ENCODE measurements at places on chromosomes 11 and 22.

- no peak for DNase-seq
These were observed 338.9 kb upstream of the ANO3 start for GRCh38 chr11:25993016-25993415.

DNA sequence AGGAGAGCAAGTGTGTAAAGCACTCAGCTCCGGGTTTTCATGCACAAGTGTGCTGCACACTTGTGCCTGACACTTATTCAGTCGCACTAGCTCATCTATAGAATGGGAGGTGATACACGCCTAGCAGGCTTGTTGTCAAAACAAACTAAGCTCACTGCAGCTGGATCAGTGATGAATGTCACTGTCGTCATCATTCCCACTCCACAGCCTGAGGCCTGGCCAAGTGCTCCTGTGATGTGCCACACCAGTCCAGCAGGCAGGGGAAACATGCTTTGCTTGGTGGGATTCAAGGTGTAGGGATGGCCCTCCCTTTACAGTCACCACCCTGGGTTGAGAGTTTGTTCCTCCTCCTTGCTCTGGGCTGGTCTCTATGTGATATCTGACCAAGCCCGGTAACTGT lies 6.8 kb downstream of the MPST start:
- no peak for DNase-seq

DNA sequence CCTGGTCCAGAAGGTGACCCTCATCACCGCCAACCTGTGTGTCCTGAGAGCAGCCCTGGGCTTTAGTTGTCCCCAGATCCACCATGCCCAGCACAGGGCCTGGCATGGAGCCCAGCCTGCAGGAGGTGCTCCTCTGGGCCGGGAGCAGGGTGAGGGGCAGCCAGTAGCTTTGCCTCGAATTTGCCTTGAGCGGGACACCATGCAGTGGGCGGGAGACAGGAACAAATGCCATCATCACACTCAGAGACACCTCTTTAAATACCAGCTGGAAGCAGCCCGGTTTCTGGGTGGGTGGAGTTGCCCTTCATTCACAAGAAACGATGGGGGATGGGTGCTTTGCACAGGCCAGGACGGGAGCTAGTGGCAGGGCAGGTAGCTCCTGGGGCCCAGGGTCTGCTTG lies 19.3 kb downstream of the FLRT1 start:
- DNase-seq: no peak

DNA sequence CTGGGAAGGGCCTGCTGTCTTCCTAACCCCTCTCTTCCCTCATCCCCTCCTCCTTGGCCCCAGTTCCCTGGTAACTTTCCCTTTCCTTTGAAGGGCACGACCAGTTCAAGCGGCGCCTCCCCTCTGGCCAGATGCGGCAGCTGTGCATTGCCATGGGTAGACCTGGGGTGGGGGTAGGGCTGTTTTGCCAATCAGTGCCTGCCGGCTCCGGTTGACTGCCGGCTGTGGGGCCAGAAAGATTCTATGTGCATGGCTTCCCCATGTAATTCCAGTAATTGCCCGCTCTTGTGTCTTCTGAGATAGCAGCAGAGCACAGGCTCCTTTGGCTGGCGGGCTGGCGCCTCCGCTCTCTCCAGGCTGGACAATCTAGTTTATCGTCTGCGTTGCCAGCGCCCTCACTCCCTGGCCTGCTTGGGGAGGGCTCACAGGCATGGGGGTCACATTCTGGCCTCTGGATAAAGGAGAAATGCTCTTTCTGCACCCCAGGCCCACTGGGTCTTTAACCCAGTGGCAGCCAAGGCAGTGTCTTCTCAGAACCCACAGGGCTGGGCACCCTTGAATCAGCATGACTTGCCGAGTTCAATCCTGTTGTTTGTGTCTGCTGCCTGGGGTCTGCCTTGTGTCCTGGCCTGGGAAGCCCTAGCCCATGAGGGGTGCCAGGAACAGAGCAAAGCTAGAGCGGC lies 9.4 kb downstream of the SIDT2 start:
- DNase-seq: no peak

- no peak for DNase-seq
These were observed 184.9 kb downstream of the SBF2 start for GRCh38 chr11:10108915-10109680.

DNA sequence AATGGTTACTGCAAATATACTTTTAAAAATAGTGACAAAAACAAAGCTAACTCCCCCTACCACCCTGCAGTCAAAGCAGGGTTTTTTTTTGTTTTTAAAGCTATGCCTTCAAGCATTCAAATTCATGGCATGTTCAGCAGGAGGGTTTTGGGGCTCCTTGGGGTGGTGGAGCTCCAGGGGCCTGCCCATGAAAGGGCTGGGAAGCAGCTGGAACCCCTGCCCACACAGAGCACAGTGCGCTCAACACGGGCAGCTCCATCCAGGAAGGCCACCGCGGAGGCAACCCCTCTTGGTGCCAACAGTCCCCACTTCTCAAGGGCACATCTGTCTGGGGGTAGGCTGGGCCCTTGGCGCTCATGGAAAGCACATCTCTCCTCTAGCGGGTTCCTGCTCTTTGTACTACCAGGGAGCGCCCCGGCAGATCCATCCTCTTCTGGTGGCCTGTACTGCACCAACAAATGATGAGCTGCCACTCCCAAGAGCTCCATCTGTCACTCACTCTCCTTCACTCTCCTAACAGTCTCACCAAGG lies 16.6 kb upstream of the PHLDA2 start:
- DNase-seq: no peak

DNA sequence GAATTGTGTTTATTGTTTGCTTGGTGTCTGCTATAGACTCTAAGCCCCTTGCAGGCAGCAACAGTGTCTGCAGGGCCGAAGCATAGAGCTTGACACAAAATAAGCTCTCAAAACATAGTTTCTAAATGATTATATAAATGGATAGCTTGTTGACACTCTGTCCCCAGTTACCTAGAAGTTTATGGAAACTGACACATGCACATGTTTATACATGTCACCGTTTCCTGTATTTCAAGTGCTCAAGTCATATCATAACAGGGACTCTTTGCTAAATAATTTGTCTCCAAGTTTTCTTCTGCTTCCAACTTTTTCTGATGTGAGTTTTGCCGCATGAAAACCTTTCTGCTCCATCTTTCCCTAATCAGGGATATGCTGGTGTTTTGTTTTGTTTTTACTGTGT lies 3.7 kb upstream of the OR6X1 start:
- DNase-seq: no peak

DNA sequence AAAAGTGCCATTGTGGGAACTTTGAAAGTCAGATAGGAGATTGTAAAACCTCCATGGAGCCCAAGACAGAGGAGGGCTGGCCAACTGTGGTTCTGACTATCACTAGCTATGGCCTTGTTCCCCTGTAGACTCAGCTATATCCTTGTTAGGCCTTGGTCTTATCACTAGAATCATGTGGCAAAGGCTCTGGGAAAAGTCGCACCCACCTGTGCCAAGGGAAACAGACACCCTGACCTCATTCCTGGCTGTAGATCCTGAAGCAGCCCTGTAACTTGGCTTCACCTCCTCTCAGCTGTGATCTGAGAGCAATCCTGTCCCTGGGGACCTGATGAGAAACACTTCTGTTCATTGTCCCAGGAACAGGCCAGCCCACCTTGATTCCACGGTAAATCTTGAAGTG lies 566.2 kb downstream of the TMEM135 start:
- no peak for DNase-seq

GRCh38 chr11:112106070-112106469 lies 19.4 kb downstream of the SDHD start:
- no peak for DNase-seq

- no peak for DNase-seq
These were observed 92.6 kb downstream of the CTTN start for GRCh38 chr11:70490723-70491558.

- DNase-seq: no peak
These were observed 2.3 kb upstream of the FXYD2 start for GRCh38 chr11:117826832-117827231.

GRCh38 chr22:46287873-46288751 lies 8.6 kb upstream of the GTSE1 start:
- DNase-seq: no peak

DNA sequence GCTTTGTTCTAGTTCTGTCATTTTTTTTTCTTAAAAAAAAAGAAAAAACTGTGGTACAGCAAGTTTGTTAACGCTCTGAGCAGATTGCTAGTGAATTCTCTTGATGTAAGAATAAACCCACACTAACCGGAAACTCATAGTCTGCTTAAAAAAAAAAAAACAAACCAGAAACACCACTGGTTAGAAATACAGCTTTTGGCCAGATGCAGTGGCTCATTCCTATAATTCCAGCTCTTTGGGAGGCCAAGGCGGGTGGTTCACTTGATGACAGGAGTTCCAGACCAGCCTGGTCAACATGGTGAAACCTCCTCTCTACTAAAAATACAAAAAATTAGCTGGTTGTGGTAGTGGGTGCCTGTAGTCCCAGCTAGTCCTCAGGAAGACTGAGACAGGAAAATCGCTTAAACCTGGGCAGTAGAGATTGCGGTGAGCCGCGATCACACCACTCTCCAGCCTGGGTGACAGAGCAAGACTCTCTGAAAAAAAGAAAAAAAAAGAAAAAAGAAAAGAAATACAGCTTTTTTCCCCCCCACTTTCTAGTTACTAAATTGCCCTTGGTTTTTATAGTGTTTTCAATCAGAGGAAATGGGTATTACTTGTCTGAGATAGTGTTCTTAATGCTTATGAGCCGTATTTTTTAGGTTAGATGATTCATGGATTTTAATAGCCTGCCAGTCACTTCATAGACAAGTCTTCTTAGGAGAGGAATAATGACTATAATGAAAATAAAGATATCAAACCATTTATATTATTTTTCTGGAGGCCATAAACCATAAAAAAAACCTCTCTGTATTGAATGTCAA lies 222.8 kb downstream of the DDX10 start:
- DNase-seq: no peak

DNA sequence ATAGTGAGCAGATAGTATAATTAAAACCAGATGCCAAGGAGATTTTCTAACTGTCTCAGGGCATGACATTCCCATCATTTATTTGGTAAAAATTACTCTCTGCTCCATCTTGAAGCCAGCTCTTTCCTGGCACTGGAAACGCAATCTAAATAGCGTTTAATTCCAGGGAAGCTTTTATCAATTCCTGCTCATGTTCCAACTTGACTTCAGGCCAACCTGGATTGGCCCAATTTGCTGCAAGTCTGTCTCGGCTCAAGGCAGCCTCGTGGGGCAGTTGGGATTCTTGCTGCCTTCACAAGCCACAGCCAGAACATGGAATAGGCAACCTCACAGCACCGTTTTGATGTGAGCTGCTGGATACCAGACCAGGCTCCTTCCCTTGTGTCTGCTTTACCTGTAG lies 1255.9 kb downstream of the TBC1D22A start:
- no peak for DNase-seq

- no peak for DNase-seq
These were observed 705 bp downstream of the BBOX1 start for GRCh38 chr11:27041141-27041899.

GRCh38 chr11:11403763-11404725 lies 51.0 kb upstream of the CSNK2A3 start:
- no peak for DNase-seq

- DNase-seq: no peak
These were observed 4747.7 kb upstream of the OR11H1 start for GRCh38 chr22:10780281-10780680.

- no peak for DNase-seq
These were observed 42.9 kb downstream of the TPBGL start for GRCh38 chr11:75283391-75283931.

DNA sequence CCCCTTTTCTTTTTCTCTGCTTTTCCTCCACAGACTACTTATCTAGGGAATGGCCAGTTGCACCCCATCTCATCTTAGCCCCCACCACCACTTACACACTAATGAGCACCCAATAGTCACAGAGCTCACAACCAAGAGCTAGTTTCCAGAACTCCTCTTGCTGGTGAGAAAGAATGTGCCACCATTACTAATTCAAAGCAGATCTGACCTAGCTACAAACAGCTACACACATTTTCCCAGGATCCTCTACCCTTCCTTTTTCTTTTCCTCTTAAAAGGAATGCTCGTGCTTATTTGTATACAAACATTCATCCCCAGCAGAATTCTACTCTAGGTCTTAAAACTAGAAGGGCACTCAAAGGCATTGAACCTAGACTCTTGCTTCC lies 136.8 kb downstream of the CD44 start:
- no peak for DNase-seq

DNA sequence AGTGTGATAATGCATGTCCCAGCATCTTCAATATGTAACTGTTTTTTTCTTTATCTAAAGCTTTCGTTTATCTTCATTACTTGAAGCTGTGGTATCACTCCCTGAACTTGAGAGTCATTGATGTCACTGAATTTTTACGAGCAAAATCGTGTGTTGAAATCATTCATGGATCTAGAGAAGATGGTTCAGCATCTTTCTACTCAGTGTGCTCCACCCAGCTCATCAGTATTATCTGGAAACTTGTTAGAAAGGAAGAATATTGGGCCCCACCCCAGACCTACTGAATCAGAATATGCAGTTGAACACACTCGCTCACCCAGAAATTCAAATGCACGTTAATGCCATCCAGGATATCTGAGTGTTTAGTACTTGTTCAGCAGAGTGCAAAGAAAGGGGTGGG lies 8.3 kb downstream of the CDON start:
- no peak for DNase-seq

- DNase-seq: no peak
These were observed 238.4 kb upstream of the DDI1 start for GRCh38 chr11:103798026-103798425.

DNA sequence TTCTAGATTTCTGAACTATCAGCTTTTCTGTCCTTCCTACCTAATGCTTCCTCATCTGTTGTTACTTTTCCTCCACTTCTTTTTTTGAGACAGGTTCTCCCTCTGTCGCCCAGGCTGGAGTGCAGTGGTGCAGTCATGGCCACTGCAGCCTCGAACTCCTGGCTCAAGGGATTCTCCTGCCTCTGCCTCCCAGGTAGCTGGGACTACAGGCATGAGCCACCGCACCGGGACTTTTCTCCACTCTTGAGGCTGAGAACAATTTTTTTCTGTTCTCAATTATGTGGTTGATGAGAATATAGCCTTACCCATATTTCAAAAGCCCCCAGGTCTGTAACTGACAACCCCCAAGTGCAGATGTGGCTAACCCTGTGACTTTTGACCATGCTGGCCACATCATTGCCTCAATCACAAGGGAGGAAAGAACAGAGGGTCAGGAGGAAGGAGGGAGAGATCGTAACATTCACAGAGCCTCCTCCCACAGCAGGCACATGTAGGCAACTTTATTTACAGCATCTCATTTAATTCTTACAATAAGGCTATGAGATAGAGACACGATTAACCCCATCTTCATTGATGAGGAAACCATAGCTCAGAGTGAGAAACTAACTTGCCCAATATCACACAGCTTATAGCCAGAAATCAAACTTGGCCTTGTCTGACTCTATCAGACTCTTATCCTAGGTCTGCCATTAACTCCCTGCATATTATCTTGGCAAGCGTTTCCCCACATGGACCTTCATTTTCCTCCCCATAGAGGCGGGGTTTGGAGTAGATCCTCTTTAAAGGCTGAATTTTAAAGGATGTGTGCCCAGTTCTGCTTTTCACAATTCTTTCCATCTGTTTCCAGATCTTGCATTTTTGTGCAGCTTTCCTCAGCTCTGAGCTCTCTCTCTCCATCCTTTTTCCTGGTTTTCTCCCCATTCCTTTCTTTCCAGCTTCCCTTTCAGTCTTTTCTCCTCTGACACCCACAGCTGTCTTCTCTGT lies 9.6 kb downstream of the POU2F3 start:
- no peak for DNase-seq

- DNase-seq: no peak
These were observed 36.9 kb downstream of the IGF2 start for GRCh38 chr11:2102132-2102882.

All from SW480 (cell line).